ENCODE measurements at places on chromosomes 11 and 22. TPM values are rescaled to one million over a fixed set of nuclear protein-coding genes. Genes with fewer than 3 reads are reported as not detected.
A peak's percentile ranks its signal among the peaks of the same experiment; 100 is the strongest.

- no peak for DNase-seq
These were observed 21.2 kb downstream of the MCM5 start for GRCh38 chr22:35421121-35421520.

GRCh38 chr11:75184757-75185425, 34.0 kb downstream of the SLCO2B1 start:
- no peak for DNase-seq

DNA sequence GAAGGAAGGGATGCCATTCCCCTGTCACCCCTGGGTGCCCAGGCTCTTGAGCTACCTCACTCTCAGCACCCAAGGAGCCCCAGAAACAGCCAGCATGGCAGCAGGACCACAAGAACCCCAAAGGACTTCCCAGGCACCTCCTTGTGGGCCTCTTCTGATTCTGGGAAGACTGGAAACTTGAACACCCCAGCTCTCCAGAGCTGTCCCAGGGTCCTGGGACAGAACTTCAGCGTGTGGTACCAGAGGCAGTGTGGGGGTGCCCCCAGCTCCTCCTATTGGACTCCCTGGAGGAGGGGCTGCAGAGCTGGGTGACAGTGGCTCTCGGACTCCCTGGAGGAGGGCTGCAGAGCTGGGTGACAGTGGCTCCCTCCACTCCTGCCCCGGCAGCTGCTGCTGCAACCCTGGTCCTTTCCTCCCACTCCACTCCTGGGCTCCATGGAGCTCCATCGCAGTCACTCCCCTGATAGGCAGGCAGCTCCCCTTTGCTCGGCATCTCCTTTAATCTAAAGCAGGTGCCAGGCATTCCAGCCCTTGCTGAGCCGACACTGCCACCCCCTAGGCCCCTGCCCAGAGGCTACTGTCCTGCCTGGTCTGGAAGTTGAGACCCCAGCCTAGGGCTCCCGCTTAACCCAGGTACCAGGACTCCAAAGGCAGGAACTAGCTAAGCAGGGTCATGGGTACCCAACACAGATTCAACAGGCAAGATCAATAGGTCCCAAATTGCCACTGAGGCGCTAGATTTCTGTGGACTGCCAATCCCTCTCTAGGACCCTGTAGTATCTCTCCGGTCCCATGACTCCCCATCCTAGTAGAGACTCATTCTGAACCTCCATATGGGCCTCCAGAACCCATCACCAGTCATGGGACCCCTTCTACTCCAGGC, 2.7 kb downstream of the BCL9L start:
- no peak for DNase-seq

DNA sequence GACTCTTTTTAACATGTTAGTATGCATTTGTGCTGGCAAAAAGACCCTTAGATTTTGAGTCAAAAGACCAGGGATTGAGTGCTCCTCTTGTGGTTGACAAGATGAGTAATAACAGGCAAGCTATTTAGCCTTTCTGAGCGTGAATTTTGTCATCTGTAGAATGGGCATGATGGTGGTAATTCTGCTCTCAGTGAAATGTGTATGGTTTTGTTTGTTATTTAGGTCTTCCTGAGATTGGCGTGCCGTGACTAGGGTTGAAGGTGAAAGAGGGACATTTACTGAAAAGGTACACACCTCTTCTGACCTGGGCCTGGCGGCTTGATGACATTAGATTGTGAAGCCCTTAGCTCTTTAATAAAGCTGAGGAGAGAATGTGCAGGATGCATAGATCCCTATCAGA, 8.4 kb upstream of the CEP295 start:
- DNase-seq: no peak

GRCh38 chr22:42174062-42174461, 43.5 kb upstream of the CYP2D6 start:
- DNase-seq: no peak

- DNase-seq: no peak
These were observed 2.4 kb downstream of the JAML start for GRCh38 chr11:118222437-118222836.

GRCh38 chr22:22933100-22933806, 45.6 kb downstream of the IGLL5 start:
- no peak for DNase-seq

DNA sequence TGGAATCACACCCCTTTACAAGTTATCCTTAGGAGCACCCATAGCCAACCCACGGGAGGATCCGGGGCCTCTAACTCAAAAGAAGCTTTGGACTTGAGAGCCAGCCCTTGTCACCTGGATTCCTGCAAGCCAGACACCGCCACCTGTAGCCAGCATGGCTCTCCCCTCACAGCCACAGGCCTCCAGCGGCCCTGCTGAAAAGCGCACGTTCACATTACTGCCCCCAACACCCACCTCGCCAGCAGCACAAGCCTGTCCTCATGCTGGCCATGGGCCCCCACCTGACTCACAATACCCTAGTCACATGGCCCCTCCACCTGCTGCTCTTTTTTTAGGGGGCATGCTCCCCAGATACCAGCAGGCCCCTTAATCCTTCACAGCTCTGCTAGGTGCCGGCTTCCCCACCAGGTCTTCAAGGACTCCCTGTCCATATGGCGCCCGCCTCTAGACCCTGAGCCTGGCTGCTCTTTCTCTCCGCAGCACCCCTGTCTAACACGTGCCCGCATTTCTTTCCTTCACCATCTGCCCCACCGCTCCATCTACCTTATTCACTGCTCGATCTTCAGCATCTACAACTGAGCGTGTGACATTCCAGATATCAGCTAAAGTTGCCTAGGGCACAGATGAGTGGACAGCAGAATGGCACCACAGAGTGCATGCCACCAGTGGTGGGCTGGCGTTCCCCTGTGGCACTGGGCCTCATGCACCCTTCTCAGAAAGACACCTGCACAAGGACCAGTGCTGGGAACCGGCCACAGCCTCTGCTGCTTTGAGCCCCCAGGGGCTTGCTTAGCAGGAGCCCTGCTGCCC, 6.6 kb downstream of the CARS1 start:
- no peak for DNase-seq

GRCh38 chr11:6703247-6704063, 20.3 kb upstream of the MRPL17 start:
- peak; percentile 34 for DNase-seq

HBB gene
- not detected for total RNA-seq

CLDN5 gene
- total RNA-seq: 2.0 TPM

MMP8 gene
- total RNA-seq: not detected

OR8J1 gene
- not detected for total RNA-seq

All from naive thymus-derived CD4-positive, alpha-beta T cell (primary cell).